SK-N-SH treated with all-trans-retinoic acid at 6 μM for 48 hours (cell line): ENCODE measurements at places on chromosomes 7 and 10.

- no peak for ATAC-seq
Observed at GRCh38 chr7:23000597-23001360, 13.2 kb downstream of the HYCC1 start.

GRCh38 chr7:119572541-119572940 is 700.4 kb upstream of the KCND2 start:
- ATAC-seq = no peak

- peak; percentile 85 for ATAC-seq
Observed at GRCh38 chr7:77887567-77887966, 89.0 kb downstream of the PHTF2 start.

GRCh38 chr7:4682621-4683042 is 537 bp downstream of the FOXK1 start:
- ATAC-seq = peak; percentile 48

DNA sequence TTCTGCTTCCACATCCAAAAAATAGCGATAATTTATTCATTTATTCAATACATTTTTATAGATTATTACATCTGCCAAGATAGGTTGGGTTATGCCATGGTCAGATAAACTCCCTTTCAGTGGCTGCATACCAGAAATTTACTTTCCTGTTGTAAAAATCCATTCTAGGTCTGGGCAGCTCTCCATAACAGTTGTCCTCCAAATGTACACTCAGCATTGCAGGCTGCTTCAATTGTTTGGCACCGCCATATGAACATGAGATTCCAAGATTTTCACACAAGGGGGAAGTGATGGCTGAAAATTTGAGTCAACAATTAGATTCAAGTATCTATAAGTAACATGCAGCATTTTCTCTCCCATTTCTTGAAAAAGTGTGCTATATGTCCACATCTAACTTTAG is 568.7 kb downstream of the ETV1 start:
- no peak for ATAC-seq

GRCh38 chr10:77919713-77920108 is 6.8 kb downstream of the DLG5 start:
- peak; percentile 89 for ATAC-seq

DNA sequence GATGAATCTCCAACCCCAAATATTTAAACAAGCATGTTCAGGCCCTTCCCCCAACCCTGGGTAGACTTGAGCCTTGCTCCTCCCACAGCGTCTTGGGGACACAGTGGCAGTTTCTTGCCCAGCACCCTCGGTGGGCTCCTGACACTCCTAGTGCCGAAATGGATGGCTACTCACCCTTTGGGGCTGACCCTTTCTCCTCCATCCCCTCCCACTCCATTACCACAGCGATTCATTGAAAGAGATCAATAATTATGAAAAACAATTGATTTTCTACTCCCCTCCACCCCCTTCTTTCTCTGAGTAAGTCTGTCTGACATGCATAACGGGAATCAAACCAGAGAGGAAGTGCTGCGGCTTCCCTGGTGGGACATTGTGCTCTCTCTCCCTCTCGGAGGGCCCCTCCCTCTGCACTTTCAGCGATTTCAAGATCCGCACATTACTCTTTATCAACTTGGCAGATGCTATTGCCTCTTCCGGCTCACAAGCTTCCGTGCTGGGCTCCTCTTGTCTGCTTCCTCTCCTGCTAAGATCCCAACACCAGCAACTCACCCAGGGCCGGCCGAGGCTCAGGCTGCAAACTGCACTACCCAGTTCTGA is 79.0 kb upstream of the PLXNA4 start:
- no peak for ATAC-seq

GRCh38 chr7:118478931-118479330 is 254.4 kb downstream of the ANKRD7 start:
- ATAC-seq = no peak

- no peak for ATAC-seq
Observed at GRCh38 chr10:84695902-84696301, 367.5 kb downstream of the CCSER2 start.

DNA sequence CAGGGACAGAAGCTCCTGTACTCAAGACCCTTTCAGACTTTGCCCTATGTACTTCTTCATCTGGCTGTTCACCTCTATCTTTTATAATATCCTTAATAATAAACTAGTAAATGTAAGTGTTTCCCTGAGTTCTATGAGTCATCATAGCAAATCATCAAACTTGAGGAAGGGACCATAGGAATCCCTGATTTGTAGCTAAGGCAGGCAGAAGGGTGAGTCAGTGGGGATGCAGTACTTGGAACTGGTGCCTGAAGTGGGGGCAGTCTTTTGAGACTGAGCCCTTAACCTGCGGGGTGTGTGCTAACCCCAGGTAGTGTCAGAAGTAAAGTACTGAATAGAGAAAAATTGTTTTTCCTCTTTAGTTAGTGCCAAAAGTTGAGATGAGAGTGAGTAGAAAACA is 6.2 kb upstream of the TMEM243 start:
- ATAC-seq = peak; percentile 56

GRCh38 chr10:12733271-12733670 is 268.2 kb downstream of the CCDC3 start:
- ATAC-seq = no peak

DNA sequence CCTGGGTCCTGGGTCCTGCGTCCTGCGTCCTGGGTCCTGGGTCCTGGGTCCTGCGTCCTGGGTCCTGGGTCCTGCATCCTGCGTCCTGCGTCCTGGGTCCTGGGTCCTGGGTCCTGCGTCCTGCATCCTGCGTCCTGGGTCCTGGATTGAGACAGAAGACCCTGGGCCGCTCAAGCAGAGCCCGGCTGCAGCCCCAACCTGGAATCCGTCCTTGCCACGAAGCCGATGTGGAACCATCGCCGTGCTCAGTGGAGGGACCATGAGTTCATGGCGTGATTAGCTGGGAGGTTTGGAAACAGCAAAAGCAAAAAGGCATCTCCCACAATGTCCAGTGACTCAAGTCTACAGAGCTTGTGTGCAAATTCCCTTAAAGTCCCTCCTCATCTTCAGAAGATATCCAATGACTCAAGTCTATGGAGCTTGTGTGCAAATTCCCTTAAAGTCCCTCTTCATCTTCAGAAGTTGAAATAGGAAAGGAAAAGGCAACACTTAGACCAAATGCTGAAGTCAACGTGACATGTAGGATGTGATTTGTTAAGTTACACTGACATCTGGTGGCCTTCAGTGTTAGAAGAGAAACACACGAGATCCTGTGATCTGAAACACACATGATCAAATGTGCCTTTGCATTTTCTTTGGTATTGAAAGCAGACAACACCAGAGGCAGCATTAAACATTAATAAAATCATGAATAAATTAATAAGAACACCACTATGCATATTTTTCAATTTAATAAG is 179.9 kb downstream of the PTPRN2 start:
- no peak for ATAC-seq

GRCh38 chr10:620417-620816 is 69.1 kb downstream of the DIP2C start:
- ATAC-seq = no peak

DNA sequence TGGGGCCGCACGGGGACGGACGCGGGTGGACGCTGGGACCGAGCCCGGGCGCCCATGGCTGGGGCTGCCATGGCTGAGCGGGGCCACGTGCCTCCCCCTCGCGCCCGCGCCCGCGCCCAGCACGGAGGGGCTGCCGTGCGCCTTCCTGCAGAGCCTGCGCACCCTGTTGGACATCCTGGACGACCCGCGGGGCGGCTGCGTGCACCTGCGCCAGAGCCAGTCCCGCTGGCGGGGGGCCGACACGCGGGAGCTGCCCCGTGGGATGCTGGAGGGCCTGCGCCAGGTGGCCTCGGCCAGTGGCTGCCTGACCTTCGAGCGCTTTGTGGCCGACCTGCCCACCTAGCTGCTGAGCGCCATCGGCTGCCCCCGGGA is 72.5 kb upstream of the KCTD7 start:
- ATAC-seq = no peak

- ATAC-seq = peak; percentile 62
Observed at GRCh38 chr10:120336911-120337540, 120.0 kb upstream of the PLPP4 start.

DNA sequence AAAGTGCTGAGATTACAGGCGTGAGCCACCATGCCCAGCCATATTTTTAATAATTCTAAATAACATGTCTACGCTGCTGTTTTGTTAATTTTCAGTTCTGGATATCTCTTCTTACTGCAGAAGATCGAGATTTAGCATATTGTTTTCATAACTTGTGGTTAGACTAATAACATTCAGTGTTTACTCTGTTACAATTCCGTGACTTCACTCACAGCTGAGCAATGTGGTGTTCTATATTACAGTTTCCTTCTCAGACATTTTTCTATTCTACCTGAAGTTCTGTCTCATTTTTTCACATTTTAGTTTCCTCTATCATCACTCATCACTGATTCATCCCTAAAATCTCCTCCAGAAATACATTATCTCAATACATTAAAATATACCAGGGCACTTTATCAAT is 10.9 kb downstream of the RNF32 start:
- ATAC-seq = no peak

GRCh38 chr7:38051786-38052185 is 126.3 kb upstream of the STARD3NL start:
- no peak for ATAC-seq

- ATAC-seq = no peak
Observed at GRCh38 chr7:87148332-87148955, 3.8 kb upstream of the DMTF1 start.

- no peak for ATAC-seq
Observed at GRCh38 chr7:2038931-2039728, 193.6 kb downstream of the MAD1L1 start.

- ATAC-seq = no peak
Observed at GRCh38 chr10:97868134-97868685, 18.6 kb downstream of the GOLGA7B start.

- ATAC-seq = no peak
Observed at GRCh38 chr10:3477683-3478082, 305.1 kb upstream of the PITRM1 start.

DNA sequence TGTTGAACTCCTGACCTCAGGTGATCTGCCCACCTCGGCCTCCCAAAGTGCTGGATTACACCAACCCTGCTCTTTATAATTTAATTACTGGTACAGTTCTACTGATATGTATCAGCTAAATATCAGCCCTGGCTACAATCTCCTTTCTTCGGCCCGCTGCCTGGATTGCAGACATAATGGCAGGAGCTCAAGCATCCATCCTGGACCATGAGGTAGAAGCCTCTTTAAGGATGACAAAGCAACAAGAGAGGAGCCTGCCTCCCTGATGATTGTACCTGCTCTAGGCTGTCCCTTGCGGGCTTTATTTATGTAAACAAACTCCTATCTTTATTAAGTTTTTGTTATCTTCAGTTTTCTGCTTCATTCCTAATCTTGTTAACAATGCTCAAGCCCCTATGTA is 5.6 kb upstream of the PSAP start:
- no peak for ATAC-seq

DNA sequence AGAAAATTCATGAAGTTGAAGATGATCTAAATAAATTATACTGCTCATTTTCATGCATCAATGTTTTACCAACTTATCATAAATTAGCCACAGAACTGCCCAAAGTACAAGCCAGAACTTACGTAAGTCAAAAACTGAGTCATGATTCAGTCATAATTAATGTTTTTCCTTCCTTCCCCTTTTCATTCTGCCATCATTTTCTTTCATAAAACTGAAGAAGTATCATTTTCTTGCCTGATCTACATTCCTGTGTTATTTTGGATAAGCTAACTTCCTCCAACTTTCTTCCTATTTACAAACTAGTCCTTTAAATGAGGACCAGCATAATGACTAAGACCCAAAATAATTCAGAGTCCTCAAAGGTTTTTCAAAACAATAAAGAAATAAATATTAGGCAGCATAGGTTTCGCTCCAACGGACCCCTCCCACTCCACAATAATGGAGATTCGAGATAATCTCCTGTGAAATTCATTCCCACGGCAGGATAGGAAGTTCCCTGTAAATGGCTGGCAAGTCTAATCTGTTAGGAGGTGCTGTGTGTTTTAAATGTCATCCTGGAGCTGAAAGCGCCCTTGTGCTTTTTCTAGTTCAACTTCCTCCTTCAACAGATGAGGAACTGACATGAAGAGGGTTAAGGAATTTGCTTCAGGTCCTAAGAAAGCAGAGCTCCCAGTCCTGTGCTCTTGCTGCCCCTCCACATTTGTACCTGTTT is 218.9 kb downstream of the DOCK4 start:
- peak; percentile 67 for ATAC-seq

DNA sequence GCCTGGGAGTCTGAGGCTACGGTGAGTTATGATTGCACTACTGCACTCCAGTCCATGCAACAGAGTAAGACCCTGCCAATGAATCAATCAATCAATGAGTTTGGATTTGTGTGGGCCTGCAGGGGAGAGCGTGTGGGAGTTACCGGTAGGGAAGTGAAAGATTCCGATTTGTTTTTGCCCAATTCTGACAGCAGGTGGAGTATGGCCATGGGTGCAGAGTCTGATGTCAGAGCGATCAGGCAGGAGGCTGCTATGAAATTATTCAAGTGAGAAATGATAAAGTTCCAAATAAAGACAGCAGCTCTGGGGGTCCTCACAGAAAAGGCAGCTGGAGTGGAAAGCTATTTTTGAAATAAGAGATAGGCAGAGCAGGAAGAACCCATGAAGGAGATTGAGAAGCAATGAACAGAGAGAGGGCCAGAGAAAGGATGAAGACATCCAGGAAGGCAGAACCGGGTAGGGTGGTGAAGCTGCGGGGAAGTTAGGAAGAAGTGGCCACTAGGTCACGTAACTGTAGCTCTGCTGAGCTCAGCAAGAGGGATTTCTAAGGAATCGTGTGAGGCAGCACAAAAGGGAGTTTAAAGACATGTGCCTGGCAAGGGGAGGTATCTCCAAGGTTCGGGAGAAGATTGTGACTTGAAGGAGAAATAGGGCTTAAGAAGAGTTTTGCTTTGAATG is 93.7 kb upstream of the NMT2 start:
- ATAC-seq = peak; percentile 74

DNA sequence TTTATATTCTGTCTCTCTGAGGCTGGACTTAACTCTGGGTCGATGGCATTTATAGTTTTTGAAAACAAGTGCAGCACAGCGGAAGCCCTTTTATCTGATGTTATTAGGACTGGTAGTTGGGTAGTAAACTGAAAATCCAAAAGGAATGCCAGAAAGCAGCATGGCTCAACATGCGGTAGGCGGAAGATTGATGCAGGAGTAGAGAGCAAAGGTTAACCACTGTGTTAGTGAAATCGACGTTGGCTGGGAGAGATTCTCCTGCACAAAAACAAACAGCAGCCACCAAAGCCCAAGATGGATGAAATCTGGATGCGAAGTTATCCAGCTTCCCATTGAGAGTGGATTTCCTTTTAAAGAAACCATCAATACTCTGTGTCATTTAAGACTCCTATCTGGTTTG is 54.5 kb upstream of the EMX2 start:
- ATAC-seq = no peak

GRCh38 chr7:3065724-3066143 is 22.1 kb upstream of the CARD11 start:
- no peak for ATAC-seq

- ATAC-seq = no peak
Observed at GRCh38 chr10:116690356-116691322, 51.7 kb downstream of the HSPA12A start.

GRCh38 chr10:98446151-98446660 is 529 bp downstream of the HPS1 start:
- ATAC-seq = peak; percentile 75

DNA sequence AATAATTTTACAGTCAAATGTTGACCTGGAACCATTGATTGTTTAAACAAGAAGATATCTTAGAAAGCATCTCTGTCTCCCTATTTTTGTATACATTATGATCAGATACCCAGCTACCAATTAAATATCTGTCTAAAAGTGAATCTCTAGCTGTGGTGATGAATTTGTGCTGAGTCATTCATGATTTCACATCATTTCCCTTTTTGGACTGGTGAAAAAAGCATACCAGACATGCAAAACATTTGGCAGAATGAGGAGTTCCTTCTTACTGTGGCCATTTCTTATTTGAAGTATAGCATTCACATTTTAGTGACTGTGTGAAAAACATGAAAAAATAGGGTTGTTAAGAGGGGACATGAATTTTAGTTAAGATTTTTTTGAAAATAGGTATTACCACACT is 98.0 kb upstream of the GATA3 start:
- peak; percentile 54; the same call in 2 of the 3 replicates for ATAC-seq
